Activated CD4-positive, alpha-beta T cell treated with anti-CD3 and anti-CD28 coated beads, Interleukin-2, amount 50 U/mL, for 4 hours (primary cell): ENCODE measurements at places on chromosomes 1 and 21.

GRCh38 chr1:58398714-58399113, 147.8 kb downstream of the OMA1 start:
- DNase-seq = no peak

DNA sequence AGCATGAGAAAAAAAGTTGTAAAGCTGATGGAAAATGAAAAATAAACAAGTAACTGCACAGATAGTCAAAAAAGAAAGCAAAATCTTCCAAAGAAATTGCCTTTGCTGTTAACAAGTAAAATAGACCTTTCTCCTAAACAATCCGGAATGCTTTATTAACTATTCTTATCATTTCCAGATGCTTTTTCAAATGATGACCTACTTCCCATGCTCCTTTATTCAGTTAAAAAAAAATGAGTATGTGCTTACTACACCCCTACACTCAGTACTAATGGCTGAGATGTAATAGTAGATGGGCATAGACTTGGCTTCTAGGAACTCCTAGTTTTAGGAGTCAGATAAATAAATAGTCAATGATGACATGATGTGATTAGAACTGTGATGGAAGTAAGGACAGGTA, 108.5 kb downstream of the NIBAN1 start:
- DNase-seq = no peak

DNA sequence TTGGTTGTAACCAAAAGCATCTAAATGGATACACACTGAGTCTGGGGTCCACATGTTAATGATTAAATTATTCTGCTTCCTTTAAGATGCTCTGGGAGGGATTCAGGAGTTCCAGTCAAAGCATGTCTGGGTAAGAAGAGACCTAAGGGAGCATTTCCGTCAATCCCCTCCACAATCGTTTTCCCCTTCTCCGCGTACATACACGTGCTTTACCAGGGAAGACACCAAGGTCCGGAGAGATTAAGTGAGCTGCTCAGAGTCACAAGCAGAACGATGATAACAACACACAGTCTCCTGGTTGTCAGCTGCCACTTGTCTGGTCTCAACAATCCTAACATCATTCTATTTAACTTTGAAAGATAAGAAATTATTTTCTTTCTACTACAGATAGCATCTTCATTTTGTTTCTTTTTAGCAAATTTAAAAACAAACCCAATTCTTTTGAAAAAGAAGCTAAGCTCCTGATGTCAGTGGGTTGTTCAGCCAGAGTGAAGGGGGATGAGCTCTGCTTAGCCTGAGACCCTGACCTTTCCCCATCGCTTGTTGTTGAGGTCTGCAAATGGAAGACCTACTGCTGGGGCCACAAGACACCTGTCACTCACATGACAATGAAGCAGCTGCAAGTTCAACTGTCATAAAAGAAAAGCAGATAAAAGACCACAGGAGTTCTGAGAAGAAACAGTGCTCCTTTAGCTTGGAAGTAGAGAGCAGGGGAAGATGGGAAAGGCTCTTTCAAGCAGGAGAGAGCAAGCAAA, 4.5 kb downstream of the PAFAH2 start:
- DNase-seq = no peak

GRCh38 chr1:50959303-50959912, 659 bp downstream of the FAF1 start:
- peak; percentile 26 for DNase-seq

DNA sequence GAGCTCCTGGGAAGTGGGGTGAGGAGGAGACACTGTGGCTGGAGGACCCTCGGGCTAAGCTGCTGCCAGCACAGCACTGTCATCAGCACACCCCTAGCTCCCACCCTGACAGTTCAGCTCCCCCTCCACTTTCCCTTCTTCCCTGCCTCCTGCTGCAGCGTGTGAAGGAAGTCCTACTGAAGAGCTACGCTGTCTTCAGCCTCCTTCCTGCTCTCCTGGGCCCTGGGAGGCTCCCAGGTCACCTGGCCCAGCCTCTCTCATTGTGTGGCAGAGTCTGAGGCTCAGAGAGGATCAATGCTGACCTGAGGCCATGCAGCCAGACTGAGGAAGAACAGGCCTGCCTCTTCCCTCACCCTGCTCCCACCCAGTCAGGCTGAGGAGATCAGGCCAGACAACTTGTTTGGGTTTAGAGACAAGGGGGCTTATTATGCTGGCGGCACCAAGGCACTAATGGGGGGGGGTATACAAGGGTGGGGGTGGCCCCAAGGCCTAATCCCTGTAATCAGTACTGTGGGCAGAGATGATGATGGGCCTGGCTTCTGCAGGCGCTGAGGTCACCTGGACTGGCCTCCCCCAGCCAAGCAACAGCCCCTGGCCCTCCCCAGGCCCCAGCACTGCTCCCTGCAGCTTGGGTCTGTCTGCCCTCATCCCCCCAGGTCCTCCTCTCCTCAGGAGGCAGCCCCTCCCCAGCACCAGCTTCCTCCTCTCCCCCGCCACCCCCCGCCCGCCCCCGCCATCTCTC, 9.1 kb downstream of the NES start:
- DNase-seq = no peak

GRCh38 chr1:206534552-206534951, 27.2 kb downstream of the RASSF5 start:
- DNase-seq = no peak

- DNase-seq = no peak
These were observed 518.0 kb downstream of the KCNT2 start for GRCh38 chr1:196090226-196090625.
